Mucosa of descending colon (tissue), 3 donors: ENCODE measurements at places on chromosomes 2 and 18. TPM values are rescaled to one million over a fixed set of nuclear protein-coding genes. Genes with fewer than 3 reads are reported as not detected.

GRCh38 chr2:208363485-208363884 is 43.1 kb upstream of the PTH2R start:
- DNase-seq: no peak

- DNase-seq: no peak
Measured at GRCh38 chr2:228629251-228629650, 447.8 kb upstream of the SPHKAP start.

- peak; percentile 52 for DNase-seq
Measured at GRCh38 chr2:44362207-44363015, 664 bp downstream of the CAMKMT start.

PUM2 gene
- 155 TPM for total RNA-seq

ORMDL1 gene
- total RNA-seq: 41.9 TPM
